ENCODE measurements at places on chromosomes 6 and 20.

GRCh38 chr20:33433465-33434234 is 9.9 kb downstream of the SNTA1 start:
- DNase-seq: no peak

DNA sequence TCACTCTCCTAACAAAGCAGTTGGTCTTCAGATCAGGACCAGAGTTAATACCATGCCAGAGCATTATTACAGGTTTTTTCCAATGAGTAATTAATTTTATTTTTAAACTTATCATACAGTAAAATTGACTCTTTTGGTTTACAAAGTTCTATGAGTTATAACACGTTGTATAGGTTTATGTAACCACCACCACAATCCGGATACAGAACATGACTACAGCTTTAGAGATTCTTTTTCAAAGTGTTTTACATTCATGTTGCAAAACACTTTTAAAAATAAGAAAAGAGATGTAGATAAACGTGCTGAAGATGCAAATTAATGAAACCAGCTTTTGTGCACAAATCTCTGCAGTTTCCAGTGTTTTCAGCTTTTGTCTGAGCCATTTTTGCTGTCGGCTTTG is 1.5 kb upstream of the TPBG start:
- no peak for DNase-seq

DNA sequence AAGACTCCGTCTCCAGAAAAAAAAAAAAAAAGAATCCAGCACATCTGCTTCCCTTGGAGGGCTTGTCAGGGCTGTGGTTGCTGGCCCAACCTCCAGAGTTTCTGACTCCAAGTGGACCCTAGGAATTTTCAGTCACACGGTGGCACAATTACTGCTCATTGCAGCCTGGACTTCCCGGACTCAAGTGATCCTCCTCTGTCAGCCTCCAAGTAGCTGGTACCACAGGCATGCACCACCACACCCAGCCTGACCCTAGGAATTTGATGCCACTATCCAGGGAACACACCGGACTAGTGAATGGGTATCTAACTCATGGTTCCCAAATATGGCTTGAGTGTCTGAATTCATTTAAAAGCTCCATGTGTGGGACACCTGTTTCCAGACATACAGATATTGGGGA is 9.8 kb upstream of the MAPRE1 start:
- DNase-seq: no peak

GRCh38 chr20:35539756-35540212 is 2.1 kb upstream of the ERGIC3 start:
- no peak for DNase-seq

- peak; percentile 78 for DNase-seq
These were observed 54.6 kb downstream of the LYRM4 start for GRCh38 chr6:5205877-5206850.

DNA sequence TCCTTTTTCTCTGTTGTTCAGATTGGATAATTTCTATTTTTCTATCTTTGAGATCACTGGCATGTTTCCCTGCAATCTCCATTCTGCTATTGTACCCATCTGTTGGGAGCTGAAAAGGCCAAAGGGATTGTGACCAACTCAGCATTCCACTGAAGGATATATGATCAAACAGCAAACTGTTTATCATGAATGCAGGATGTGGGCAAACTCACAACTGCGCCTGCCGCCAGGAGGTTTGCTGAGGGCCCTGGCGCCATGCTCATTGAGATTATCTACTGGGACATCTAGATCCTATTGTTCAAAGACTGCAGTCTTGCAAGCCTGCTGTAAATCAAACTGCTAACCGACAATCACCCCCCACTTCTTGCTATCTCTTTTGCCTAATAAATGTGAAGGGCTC is 3.8 kb upstream of the FKBP1A start:
- no peak for DNase-seq

DNA sequence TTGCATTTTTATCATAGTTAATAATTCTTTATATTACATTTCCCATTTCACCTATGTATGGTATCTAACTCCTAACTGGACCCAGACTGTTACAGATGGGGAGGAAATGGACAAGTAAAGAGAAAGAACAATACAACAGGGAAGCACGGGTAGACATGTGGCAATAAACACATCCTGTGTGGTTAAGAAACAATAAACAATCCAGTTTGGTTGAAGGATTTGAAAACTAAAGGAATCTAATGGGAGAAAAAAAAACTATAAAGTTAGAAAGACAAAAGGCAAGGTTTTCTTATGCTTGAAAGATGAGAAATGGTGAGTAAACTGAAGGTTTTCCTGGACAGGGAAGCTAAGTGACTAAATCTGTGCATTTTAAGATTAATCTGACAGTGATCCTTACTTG is 34.9 kb upstream of the ALDH8A1 start:
- DNase-seq: no peak

DNA sequence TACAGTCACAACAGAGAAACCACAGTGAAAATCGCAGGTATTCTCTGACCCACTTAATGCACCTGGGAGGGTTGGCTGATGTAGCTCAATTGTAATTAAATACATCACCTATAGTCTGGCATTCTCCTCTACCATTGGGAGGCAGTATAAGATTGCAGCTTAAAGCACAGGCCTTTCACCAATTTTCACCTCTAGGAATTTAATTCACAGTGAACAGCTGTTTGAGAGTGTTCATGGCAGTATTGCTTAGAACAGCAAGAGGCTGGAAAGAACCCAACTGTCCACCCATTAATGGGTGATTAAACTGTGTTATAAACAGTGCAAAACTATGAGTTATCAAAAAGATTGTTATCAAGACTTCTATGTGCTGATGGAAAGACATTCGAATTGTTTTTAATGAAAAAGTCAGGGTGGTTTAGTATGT is 2.0 kb downstream of the EDEM2 start:
- peak; percentile 44 for DNase-seq

DNA sequence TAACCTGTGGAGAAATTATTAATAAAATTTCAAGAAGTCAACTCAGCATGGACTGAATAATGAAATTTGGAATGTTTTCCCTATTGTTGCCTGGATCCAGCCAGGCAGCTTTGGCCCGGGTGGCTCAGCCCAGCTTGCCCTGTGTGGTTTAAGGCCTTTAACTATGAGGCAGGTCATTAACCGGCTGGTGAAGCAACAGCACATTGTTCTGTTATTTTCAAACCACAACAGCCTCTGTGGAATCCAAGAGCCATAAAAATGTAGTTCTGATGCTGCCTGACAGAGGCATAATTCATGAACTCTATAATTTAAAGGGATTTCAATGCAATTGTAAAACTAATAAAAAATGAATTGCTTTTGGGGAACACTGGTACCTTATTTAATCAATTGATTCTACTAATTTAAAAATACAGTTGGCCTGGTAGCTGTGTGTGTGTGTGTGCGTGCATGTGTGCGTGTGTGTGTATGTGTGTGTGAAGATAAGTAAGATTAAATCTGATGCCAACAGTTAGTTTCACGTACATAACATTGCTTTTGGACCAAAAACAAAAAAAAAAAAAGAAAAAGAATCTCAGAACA is 117.7 kb downstream of the RPS12 start:
- no peak for DNase-seq

DNA sequence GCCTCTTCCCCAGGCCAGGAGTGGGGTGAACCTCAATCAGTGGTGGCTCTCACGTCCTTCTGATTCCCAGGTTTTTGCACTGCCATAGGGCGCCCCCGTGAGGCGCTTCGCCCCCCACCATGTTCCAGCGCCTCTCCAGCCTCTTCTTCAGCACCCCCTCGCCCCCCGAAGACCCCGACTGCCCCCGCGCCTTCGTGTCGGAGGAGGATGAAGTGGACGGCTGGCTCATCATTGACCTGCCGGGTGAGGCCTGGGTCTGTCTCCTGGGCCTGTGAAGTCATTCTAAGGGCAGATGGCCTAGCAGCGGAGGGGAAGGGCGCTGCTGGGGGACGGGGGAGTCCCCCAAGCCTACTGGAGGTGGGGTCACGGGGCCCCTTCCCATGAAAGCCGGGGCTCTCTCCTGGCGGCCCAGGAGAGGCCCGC is 4.5 kb downstream of the TP53INP2 start:
- DNase-seq: peak; percentile 21

- DNase-seq: no peak
These were observed 164.0 kb upstream of the ZNF337 start for GRCh38 chr20:25860531-25861150.

- no peak for DNase-seq
These were observed 6.7 kb downstream of the PRDM13 start for GRCh38 chr6:99613409-99613704.

GRCh38 chr6:52201493-52201892 is 15.3 kb downstream of the IL17A start:
- no peak for DNase-seq

DNA sequence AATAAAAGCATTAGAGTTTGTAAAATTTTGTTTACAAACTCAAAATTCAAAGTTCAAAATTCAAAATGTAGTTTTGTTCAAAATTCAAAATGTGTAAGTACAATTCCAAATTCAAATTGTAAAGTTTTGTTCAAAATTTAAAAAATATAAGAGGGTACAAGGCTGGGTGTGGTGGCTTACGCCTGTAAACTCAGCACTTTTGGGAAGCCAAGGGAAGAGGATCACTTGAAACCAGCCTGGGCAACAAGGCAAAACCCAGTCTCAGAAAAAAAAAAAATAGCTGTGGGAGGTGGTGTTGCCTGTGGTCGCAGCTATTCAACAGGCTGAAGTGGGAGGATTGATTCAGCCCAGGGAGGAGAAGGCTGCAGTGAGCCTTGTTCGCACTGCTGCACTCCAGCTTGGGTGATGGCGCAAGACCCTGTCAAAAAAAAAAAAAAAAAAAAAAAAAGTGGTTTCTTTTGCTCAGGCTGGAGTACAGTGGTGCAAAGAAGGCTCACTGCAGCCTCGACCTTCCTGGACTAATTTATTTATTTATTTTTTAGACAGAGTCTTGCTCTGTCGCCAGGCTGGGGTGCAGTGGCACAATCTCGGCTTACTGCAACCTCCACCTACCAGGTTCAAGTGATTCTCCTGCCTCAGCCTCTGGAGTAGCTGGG is 5.4 kb upstream of the ZBTB12 start:
- no peak for DNase-seq

GRCh38 chr6:109348226-109348625 is 34.0 kb downstream of the CD164 start:
- no peak for DNase-seq

DNA sequence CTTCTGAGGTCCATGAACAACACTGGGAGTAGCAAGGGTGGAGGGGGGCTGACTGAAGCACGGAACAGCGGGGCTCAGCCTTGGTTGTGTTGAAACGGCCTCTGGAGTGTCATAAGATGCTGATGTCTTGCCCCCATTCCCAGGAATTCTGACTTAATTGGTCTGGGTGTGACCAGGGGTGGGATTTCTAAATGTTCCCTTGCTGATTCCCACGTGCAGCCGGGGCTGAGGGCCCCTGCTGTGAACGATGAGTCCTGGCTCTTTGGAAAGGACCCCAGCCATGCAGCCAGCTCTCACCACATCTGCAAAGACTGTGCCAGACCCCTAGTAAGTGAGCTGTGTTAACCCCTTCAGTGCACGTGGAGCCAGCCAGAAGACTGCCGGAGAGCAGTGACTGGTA is 28.6 kb upstream of the FAM50B start:
- DNase-seq: no peak

- no peak for DNase-seq
These were observed 136.5 kb upstream of the SYNDIG1 start for GRCh38 chr20:24332956-24333355.

DNA sequence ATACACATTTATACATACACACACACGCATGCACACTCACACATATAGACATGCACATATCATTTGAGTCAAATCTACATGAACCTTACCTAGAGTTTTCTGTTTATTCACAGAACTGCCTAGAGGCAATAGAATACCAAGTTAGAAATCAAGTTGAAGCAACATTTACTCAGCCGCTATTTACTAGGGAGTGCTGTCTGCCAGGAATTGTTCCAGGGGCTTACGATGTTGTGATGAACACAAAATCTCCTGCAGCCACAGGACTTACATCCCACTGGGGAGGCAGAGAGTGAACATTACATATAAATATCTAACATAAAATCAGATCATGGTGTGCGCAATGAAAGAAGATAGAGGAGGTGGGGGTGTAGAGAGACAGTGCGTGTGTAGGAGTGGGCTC is 80.4 kb downstream of the GCLC start:
- no peak for DNase-seq

GRCh38 chr20:59864726-59865125 is 68.7 kb downstream of the SYCP2 start:
- no peak for DNase-seq

- DNase-seq: no peak
These were observed 39.4 kb downstream of the PLCB4 start for GRCh38 chr20:9108260-9108659.

DNA sequence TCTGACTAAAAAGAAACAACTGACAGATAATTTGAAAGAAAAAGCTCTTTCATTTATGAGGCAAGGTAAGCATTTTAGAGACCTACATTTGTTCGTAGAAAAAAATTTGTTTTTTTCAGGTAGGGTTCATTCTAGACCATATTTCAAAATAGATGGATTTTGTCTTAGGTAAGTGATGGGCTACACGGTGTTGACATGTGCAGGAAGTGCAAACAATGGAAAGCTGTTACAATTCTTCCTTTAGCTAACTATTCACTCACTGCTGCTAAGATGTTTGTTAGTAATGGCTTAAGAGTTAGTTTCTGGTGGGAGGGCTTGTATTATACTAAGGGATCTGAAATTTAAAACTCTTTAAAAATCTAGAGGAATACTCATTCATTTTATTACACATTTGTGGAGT is 96.7 kb downstream of the CD109 start:
- no peak for DNase-seq

DNA sequence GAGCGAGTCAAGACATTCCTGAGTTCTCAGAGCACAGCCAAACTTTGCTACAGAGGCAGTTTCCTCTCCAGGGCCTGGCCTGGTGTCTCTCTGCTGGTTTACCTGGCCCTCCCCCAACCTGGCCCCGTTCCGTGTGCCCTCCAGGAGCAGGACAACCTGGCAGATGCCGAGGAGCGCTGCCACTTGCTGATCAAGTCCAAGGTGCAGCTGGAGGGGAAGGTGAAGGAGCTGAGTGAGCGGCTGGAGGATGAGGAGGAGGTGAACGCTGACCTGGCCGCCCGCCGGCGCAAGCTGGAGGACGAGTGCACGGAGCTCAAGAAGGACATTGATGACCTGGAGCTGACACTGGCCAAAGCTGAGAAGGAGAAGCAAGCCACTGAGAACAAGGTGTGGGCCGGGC is 39.5 kb downstream of the MYH7B start:
- DNase-seq: no peak

DNA sequence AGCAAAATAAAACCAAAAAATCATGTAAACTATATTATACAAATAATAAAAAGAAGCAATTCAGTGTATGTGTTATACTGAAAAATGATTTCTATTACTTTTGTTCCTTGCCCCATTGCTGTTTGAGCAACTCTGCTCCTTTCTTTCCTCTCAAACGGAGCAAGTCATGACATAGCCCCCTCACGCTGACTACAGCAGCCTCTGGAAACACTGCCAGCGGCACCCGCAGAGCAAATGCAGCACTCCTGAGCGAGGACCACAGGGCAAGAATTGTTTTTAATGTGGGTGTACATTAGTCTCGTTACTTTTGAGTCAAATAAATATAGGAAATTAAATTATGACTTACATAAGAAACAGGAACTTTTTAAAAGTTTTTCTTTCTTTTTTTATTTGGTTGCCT is 350.1 kb upstream of the HSF2 start:
- no peak for DNase-seq

- DNase-seq: no peak
These were observed 9.9 kb downstream of the TTI1 start for GRCh38 chr20:38023181-38024001.

Measured in dorsolateral prefrontal cortex (tissue), 122 donors.